Naive thymus-derived CD8-positive, alpha-beta T cell (primary cell): ENCODE measurements at places on chromosomes 11 and 22. TPM values are rescaled to one million over a fixed set of nuclear protein-coding genes. Genes with fewer than 3 reads are reported as not detected.

DNA sequence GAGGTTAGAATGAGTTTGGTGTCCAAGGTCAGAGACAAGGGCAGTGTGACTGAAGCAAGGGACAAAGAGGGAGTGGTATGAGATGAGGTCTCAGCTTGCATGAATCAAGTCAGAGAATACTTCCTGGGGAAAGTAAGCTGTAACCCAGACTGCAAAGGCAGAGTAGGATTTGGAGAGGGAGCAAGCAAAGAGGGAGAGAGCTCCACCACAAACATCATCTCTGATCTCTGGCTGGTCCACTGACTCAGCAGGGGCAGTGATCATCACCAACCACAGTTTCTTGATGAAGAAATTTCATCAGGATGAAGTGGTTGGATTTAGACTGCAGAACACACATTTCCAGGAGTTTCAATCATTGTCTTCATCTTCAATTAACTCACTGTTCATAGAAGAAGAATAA lies 54.9 kb upstream of the HMGXB4 start:
- no peak for DNase-seq

GRCh38 chr11:16082095-16083055 lies 274.0 kb downstream of the SOX6 start:
- no peak for DNase-seq

GRCh38 chr11:19786644-19787043 lies 74.0 kb downstream of the NAV2 start:
- DNase-seq, result no peak

DNA sequence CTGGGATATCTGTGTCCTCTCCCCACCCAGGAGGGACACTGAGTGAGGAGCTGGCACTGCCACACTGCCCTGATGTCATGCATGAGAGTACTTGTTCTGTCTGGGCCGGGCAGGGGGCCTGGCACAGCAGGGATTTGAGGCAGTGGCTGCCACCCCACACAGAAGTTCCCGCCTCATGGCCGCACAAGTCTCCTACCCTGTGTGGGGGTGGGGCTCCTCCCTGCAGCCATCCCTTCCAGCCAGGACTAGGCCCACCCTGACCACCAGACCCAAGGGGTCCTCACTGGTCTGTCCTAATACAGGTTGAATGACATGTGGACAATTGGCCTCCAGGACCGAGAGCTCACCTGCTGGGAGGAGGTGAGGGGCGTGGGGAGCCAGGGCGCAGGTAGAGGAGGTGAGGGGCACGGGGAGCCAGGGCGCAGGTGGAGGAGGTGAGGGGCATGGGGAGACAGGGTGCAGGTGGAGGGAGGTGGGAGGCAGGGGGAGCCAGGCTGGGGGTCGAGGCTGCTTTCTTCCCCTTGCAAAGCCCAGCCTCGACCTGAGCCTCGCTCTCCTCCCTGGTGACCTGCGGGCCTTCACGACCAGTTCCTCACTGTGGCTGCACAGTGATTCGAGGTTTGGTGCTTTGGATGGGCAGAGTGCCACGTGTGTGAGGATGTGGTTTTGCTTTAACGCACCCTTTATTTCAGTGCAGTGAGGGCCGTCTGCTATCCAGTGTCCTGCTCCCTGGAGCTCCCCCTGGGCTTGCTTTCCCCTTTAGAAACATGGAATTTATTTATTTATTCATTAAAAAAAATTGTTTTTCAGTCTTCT lies 7.4 kb downstream of the LZTR1 start:
- DNase-seq, result no peak

DNA sequence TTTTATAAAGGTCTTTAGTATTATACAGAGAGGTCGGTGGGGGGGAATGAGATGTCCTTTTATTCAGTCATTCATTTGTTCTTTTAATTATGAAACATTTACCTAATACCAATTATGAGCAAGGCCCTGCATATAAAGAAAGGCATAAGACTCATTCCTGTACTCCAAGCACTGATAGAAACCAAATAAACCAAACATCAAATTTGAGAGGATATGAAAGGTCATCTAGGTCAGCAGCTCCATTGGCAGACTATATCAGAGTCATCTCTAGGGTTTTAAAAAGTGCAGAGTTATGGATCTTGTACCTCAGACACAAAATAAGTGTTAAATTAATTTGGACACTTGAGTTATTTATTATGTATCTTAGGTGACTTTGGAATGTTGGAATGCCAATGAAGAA lies 71.5 kb downstream of the CASP12 start:
- no peak for DNase-seq

DNA sequence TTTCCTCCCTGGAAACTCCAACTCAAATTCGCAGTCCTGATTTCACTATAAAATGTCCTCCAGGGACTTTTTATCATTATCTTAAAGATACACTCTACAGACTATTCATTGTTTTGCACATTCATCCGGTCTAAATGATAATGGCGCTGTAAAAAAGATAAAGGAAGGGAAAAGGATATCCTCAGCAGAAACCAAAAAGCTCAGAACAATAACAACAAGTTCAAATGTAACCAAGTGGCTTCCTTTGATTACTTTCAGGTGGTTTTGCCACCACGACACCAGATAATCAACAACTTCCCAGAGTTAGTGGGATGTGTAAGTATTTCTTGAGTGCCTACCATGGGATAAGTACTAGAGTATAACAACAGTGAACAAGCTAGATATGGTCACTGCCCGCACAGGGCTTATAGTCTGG lies 26.3 kb downstream of the PRCP start:
- no peak for DNase-seq

DNA sequence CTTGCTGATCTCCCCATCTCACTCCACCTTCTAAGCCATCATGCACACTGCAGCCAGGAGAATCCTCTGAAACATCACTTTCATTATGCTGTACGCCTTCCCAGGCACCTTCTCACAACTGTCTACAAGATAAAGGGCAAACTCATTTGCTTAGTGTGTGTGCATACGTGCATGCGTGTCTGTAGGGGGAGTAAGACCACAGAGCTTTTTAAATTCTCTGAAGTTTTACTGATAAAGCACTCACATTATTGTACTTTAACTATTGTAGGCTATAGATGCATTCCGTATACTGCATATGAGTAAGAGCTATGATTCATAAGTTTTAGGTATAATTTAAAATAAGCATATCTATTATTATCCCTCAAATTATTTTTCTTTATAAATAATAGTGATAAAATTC lies 15.3 kb upstream of the ANKK1 start:
- no peak for DNase-seq

DNA sequence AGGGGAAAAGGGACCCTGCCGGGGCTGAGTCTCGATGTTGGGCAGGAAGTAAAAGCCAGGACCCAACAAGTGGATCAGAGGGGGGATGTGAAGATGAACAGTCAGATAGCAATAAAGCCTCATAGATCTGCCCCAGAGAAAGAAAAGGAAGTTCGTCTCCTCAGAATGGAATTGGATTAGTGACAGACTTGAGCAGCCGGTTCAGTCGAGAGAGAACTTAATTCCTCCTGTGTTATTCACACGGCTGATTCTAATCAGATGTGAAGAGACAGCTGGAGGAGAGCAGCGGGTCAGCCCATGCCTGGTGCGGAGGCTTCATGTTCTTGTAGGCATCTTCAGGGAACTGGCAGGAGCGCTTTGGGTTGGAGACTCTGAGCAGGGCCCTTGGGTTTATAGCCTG lies 29.3 kb upstream of the CABP7 start:
- no peak for DNase-seq

DNA sequence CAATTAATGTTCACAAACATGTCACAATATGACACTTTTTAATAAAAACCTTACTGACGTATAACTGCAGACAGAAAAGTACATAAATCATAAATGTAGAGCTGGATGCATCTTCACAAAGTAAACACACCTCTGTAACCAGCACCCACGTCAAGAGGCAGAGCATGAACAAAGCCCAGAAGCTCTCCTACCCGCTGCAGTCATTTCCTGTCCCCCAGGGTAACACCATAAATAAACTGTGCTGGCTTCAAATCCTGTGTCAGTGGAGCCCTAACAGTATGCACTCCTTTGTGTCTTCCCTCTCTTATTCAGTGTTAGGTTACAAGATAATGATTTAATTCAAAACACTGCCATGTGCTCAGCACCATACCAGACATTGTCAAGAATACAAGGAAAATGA lies 5.7 kb downstream of the SYT13 start:
- no peak for DNase-seq

DNA sequence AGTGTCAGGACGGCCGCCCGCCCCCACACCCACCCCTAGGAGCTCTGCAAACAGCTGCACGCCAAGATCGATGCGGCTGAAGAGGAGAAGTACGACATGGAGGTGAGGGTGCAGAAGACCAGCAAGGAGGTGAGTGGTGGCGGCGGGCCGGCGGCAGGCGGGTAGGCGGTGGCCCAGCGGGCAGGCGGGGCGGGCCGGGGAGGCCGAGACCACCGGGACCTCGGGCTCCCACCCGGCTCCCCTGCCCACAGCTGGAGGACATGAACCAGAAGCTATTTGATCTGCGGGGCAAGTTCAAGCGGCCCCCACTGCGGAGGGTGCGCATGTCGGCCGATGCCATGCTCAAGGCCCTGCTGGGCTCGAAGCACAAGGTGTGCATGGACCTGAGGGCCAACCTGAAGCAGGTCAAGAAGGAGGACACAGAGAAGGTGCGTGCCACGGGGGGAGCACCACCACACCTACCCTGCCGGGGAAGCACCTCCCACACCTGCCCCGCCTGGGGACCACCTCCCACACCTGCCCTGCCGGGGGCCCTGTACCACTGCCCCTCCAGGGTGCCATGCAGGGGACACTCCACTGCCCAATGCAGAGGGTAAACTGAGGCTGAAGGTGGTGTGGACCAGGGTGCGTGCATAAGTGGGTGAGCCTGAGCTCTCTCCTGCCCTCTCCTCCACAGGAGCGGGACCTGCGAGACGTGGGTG lies 2.1 kb downstream of the TNNI2 start:
- DNase-seq, result no peak

DNA sequence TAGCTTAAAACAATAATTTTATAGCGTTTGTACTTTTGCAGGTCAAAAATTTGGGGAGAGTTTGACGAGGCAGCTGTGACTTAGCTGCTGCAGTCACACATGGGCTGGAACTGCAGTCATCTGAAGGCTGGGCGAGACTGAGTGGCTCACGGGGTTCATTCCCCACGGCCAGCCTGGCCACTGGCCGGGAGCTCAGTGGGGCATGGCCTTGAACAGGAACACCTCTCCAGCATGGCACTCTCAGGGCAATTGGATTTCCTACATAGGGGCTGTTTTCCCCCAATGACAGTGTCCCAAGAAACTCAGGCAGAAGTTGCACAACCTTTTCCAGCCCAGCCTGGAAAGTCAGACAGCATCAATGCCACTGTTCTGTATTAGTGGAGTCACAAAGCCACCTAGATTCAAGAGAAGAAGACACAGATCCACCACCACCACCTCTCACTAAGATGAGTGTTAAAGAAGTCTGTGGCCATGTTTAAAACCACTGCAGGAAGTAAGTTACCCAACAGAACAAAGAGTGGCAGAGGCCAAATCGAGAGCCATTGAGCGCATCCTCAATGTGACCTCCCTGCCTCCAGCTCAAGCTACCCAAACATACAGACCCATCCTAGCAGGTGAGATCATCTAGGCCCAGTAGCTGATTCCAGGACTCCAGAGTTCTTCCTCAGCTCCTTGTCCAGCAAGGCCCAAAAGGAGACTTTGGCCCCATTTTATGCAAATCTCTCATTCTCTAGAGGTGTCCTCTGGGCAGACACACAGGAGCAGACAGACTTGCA lies 618.7 kb upstream of the CADM1 start:
- DNase-seq, result no peak

DNA sequence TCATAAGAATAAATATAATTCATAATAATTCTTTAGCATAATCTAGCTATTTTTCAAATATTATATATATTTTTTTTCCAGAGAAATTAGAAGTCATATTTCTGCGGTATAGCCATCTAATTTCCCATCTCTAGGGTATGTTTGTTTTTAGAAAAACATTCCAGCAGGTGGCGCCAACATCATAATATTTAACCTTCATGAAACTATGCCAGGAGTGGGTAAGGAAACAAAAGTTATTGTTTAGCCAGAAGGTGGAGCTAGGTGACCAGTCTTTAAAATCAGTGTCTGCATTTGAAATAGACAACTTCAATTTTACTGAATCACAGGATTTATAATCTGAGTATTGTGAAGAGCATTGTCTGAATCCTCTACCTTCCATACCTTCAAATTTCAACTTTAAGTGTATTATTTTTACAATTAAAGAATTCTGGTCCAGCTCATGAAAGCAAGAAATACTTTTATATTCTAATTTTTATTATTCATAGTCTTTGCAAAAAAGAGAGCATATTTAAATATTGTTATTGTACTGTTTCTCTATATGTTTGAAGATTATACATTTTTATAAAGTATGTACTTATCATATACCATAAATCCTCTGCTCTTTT lies 15.7 kb upstream of the CCDC179 start:
- peak; percentile 11 for DNase-seq

DNA sequence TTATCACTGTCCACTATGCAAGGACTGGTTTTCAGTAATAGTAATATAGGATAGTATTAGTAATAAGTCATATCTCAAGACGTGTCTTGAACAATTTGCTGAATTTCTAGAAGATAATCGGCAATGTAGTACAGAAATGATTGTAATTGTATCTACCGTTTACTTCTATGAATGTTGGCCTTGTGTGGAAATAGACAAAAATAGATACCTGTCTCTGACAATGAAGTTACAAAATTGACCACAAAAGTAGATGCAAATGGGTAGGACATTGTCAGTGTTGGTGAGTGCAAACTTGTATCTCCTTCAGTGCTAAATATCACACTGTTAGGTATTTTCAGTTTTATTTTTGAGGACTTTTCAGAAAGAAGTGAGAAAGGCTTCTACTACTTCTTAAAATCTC lies 43.1 kb downstream of the SVIP start:
- no peak for DNase-seq

- DNase-seq, result no peak
These were observed 73.9 kb upstream of the TENM4 start for GRCh38 chr11:79514695-79515094.

DNA sequence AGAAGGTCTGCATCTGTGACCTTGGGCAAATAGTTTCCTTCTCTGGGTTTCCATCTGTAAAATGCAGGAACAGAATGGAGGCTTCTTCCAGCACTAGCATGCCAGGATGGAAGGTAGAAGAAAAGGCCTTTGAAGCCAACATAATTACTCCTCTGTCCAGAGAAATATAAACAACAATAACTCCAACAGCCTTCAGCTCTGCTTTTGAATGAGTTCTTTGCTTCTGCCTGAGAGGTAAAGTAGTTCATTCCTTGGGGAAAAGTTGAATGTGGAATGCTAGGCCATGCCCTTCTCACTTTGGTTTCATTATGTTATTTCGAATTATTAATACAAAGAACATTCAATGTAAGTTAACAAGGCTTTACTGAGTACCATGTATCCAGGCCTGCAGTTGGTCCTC lies 61.2 kb upstream of the BLID start:
- DNase-seq, result no peak

DNA sequence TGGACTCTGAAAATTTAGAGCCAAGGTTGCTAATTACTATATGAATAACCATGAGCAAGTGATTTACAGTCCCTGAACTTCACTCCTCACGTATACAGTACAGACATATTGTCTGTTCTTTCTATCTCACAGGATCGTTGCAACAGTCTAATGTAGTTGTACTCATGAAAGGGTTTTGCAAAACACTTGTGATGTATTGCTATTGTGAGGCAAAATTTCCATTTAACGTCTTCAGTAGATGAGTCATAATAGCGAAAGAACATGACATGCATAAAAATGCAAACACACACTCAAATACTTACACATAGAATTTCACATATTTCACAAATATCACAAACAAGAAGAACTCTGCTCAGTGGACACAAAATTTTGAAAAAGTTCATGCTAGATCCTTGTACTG lies 134.6 kb upstream of the TRPC6 start:
- DNase-seq, result no peak

Gene OR51B5
- total RNA-seq, result not detected

Gene SLC29A2
- total RNA-seq, result 12.9 TPM

Gene DBX1
- total RNA-seq, result not detected

Gene HBE1
- not detected for total RNA-seq

Gene ENTHD1
- 0.36 TPM for total RNA-seq

Gene FAM111B
- total RNA-seq, result 4.6 TPM

Gene RASSF7
- 37.6 TPM for total RNA-seq
